ENCODE measurements at places on chromosomes 12 and 14.

DNA sequence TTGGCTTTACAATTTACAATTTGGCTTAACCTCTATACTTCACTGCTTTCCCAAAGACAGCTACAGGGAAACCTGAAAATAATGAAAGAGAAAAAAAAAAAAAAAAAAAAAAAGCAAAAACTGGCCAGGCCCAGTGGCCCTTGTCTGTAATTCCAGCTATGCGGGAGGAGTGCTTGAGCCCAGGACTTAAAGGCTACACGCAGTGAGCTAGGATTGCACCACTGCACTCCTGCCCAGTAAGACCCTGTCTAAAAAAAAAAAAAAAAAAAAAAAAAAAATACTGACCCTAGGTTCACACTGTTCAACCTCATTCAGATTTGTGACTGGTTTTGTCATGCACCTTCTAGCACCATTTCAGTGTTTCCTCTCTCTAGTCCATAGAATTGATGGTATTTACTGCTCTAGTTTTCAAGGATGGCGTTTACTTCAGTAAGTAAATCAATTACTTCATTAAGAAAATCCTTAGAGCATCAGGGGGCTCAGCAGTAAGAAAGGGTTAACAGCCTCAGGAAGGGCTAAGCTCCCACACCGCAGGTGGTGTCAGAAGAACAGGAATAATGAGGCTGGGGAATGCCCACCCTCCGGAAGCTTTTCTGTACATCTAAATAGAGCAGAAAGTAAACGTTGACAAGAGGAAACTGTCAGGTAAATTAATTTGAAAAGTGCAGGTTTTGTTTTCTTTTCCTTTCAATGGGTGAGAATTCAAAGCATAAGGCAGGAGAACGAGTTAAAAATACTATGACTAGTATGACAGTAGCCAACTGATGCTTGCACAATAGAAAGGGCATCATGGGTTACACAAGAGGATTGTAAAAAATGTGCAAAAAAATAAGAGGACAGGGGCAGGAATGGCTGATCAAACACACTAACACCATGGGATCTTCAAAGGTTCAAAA lies 115.0 kb upstream of the MDM1 start:
- no peak for DNase-seq

GRCh38 chr14:94548999-94549985 lies 11.9 kb upstream of the SERPINA4 start:
- no peak for DNase-seq

- no peak for DNase-seq
These were observed 1.8 kb downstream of the ABCC9 start for GRCh38 chr12:21939435-21939834.

DNA sequence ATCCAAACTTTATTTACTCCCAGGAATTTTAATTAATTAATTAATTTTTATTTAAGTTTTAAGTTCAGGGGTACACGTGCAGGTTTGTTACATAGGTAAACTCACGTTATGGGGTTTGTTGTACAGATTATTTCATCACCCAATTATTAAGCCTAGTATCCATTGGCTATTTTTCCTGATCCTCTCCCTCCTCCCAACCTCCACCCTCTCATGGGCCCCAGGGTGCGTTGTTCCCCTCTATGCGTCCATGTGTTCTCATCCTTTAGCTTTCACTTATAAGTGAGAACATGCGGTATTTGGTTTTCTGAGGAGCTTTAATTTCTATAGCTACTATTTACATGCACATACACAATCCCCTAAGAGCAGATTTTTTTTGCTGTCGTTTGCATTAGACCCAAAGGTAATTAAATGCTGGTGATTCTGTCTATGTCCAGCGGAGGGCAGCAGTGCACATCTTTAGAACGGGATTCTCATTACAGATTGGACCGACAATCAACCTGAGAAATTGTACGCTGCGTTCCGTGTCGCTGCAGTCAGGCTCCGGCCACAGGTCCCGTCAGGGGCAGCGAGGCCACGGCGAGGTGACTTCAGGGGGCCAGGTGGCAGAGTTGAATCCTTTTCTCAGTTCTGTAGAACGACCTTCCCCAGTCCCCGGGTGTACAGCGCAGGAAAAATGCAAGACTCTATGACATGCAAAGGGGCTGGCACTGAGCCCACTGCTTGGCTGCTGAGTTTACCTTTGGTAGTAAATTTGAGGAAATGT lies 11.6 kb downstream of the TMEM30B start:
- peak; percentile 67 for DNase-seq

GRCh38 chr12:62296001-62296400 lies 35.8 kb downstream of the USP15 start:
- DNase-seq: no peak

GRCh38 chr14:92362781-92363235 lies 39.8 kb downstream of the SLC24A4 start:
- no peak for DNase-seq

DNA sequence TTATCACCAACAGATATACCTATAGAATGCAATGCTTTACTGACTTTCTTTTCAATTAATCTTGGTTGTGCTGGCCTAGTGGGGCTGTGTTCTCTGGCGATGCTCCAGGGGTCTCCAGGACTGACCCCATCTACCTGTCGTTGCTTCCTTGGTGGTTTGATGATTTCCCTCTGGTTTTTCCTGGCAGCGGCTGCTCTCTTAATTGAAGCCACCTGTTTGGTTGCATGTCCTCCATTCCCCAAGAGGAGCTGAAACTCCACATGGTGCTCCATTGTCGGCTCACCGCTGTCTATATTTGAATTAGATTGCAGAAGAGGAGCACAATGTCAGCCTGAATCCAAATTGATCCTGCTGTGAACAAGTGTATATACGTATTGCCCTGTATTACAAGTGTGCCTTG lies 7.1 kb upstream of the IFNG-AS1 start:
- DNase-seq: no peak

DNA sequence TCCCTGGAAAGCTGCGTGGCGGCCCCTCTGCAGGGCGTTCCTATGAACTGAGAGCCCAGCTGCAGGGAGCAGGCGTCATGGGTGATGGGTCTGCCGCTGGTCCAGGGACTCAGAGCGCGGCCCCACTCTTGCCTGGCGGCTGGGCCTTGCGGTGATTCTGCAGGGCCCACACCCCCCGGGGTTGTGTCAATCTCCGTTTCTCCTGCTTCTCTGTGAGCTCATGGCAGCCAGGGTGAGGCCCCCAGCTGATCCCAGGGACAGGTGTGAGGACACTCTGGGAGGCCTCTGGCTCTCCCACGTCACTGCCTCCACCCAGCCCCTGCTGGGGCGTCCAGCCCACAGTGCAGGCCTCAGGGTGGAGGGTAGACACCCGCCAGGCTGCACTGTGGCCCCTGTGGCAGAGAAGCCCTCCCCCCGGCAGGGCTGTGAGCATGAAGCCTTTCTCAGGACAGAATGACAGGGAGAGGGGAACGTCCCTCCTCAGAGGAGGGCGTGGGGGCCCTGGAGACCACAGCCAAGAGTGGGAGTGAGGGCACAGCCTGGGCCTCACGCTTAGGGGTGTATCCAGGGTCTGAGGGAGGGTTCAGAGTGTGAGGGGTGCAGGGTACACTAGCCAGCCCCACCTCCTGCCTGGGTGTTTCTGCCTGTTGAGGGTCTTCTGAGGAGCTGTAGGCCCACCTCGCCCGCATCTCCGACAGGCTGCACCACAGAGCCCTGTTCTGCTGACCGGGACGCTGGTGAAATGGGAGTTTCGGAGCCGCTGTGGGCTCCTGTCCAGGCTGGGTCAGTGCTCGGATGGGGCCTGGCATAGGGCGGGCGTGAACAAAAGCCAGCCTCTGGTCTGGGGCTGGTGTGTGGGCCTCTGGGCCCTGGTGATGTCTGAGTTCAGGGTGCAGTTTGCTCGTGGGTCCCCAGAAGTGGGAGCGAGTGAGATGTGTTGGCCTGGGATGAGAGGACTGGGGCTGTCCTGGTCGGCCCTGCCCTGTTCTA lies 26.7 kb upstream of the CRIP2 start:
- no peak for DNase-seq
